ENCODE measurements at places on chromosomes 1 and 21. TPM values are rescaled to one million over a fixed set of nuclear protein-coding genes. Genes with fewer than 3 reads are reported as not detected.

DNA sequence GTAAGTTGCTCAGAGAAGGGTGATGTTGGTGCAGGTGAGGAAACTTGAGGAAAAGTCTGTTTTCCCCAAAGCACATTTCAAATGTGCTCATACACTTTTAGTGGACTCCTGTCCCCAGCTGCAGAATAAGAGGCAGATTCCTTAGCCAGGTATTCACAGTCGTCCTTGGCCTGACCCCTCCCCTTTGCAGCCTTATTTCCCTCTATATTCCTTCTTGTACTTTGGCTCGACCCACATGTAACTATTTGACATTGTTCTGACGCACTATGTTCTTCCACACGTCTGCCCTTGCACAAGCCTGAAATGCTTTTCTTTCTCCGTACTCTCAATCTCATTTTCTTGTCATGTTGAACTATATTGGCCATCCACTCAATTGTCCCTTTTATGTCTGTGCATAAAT lies 498.4 kb upstream of the USP24 start:
- DNase-seq: no peak

DNA sequence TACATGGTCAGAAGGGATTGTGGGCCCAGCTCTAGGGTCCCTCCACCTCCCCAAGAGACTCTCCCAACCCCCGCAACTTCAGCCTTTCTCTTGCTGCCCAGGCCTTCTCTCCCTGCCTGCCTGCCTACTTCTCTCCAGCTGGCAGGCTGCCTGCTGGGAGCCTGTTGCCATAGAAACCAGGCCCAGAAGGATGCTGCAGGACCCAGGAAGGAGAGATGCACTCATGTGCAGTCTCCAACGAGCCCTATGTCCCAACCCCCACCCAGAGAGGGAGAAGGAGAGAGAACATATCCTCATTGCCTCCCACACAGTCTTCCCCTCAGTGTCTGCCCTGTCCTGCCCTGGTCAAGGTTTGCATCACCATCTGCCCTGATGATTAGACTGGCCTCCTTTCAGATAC lies 10.8 kb upstream of the SMIM12 start:
- DNase-seq: no peak

The S100A3 gene
- total RNA-seq: 1.0 TPM

- DNase-seq: no peak
Observed at GRCh38 chr1:13813398-13814012, 113.5 kb downstream of the PRDM2 start.

The GRIK1 gene
- not detected for total RNA-seq

DNA sequence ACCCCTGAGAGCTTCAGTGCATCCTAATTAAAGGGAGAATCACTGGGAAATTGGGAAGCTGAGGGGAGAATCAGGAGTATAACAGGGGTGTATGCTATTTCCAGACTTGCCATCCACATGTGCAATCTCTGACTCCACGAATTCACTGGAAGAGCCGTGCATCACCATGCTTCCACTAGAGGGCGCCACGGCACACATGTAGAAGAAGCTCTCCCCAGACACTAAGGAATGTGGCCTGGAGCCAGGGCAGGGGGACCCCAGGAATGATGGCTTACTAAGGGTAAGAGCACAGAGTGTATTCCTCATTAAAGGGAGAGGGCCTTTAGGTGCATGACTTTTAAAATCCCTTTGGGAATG lies 81.5 kb downstream of the ABCA4 start:
- peak; percentile 89 for DNase-seq

The AQP10 gene
- total RNA-seq: not detected

DNA sequence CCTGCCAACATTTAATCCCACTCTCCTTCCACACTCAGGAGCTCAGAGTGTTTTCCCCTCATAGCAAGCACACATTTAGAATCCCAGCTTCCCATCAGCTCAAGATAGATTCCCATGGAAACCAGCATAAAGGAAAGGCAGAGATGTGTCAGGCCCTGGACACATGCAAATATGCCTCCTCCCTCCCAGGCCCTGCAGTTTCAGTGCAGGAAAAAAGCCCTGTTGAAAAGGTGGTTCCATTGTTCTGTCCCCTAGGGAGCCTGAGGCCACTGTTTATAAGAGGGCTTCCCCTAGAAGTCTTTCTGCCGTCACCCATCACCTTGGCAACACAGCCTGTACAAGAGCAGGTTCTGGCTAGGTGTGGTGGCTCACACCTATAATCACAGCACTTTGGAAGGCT lies 3.6 kb downstream of the CACNA1S start:
- no peak for DNase-seq

- no peak for DNase-seq
Observed at GRCh38 chr21:37335053-37335452, 31.5 kb upstream of the DYRK1A start.

- DNase-seq: peak; percentile 16
Observed at GRCh38 chr21:31880816-31881215, 8.0 kb downstream of the HUNK start.

The CFHR5 gene
- not detected for total RNA-seq

The GPR52 gene
- 0.76 TPM for total RNA-seq

GRCh38 chr1:160819186-160819585 lies 23.2 kb downstream of the LY9 start:
- DNase-seq: no peak

- DNase-seq: peak; percentile 80
Observed at GRCh38 chr1:59414406-59415133, 117.7 kb downstream of the FGGY start.

- no peak for DNase-seq
Observed at GRCh38 chr1:71509051-71509595, 428.3 kb upstream of the ZRANB2 start.

- no peak for DNase-seq
Observed at GRCh38 chr1:62250126-62250726, 55.6 kb downstream of the L1TD1 start.

GRCh38 chr1:112546076-112546475 lies 37.3 kb downstream of the WNT2B start:
- DNase-seq: no peak

The LCE1B gene
- total RNA-seq: not detected

The CLCNKA gene
- not detected for total RNA-seq

The EDARADD gene
- 3.8 TPM for total RNA-seq

The TMEM200B gene
- 1.0 TPM for total RNA-seq

- peak; percentile 53 for DNase-seq
Observed at GRCh38 chr1:94044290-94044790, 76.6 kb downstream of the ABCA4 start.

DNA sequence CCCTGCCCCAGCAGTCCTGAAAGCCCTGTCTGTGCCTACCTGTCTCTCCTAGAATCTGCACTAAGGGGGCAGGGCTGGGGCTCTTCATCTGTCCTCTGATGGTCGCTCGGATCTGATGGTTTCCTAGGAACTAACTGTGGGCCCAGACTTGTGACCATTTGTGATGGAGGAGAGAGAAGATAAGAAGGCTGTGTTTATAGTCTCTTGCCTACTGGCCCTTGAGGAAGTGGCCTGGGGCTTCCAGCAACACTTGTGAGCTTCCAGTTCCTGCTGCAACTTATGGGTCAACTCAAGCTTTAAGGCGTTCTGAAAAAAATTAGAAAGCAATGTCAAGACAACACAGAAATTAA lies 53.2 kb upstream of the SYNC start:
- DNase-seq: no peak

- DNase-seq: no peak
Observed at GRCh38 chr21:33938381-33938780, 22.8 kb upstream of the ATP5PO start.

DNA sequence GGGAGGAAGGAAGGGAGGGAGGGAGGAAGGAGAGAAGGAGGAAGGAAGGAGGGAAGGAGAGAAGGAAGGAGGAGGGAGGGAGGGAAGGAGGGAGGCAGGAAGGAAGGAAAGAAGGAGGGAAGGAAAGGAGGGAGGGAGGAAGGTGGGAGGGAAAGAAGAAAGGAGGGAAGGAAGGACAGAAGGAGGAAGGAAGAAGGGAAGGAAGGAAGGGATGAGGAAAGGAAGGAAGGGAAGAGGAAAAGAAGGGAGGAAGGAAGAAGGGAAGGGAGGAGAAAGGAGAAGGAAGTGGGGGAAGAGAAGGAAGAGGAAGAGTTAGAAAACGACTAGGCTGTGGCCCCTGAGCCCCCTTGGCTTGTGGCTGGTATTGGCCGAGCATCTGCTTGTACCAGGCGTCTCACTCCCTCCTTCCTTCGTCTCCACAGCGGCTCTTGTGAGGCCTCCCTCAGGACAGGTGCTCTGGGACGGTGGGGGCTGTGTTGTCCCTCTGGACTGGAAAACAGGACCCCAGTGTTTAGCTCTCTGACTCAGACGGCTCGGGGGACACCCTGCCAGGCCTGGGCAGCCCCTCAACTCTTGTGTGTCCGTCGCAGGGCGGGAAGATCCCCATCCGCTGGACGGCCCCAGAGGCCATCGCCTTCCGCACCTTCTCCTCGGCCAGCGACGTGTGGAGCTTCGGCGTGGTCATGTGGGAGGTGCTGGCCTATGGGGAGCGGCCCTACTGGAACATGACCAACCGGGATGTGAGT lies 36.2 kb upstream of the C1QA start:
- DNase-seq: no peak

DNA sequence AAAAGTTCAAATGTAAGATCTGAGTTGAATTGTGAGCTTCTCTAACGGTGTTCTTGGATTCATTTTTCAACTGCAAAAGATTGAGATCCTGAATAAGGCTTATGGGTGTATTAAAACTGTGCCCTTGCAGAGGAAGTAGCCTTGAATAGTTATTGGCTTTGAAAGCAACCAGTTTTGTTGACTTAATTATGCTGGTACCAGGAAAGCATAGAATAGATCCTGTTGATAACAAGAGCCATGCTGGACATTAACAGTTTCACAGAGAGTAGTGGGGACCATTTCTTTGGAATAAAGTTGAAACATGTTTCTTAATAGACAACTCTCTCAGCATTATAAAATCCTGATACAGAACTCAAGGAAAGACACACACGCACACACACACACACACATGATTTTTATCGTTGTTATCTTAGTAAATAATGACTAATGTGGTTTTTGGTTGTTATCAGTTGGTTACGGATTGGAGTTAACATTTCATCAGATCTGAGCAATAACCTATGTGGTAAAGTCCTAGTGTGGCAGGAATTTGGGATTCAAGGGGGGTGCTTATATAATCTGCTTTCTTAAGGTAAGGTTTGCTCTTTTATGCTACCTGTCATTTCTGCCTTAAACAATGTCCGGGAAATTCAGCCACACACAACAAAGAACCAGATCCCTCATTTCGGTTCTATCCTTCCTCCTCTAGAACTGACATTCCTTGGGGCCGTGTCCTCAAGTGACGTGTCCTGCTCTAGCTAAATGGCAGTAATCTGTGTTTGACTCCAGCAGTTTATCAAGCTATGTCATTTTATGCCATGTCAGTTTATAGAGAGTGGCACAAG lies 330.9 kb downstream of the CHRM3 start:
- no peak for DNase-seq

GRCh38 chr1:181711820-181712219 lies 228.5 kb downstream of the CACNA1E start:
- peak; percentile 4 for DNase-seq

GRCh38 chr21:45511007-45511406 lies 31.2 kb downstream of the SLC19A1 start:
- no peak for DNase-seq

The AKIRIN1 gene
- 110 TPM for total RNA-seq

Measured in SJCRH30 (cell line).